Activated T-helper 1 cell treated with anti-CD3 and anti-CD28 coated beads, Interleukin-2, amount 50 U/mL, for 16 hours (primary cell): ENCODE measurements at places on chromosomes 16 and 17.
A peak's percentile ranks its signal among the peaks of the same experiment; 100 is the strongest.

- no peak for DNase-seq
Measured at GRCh38 chr16:56344518-56345405, 80.6 kb downstream of the AMFR start.

- no peak for DNase-seq
Measured at GRCh38 chr17:37322826-37323561, 52.8 kb upstream of the C17orf78 start.

DNA sequence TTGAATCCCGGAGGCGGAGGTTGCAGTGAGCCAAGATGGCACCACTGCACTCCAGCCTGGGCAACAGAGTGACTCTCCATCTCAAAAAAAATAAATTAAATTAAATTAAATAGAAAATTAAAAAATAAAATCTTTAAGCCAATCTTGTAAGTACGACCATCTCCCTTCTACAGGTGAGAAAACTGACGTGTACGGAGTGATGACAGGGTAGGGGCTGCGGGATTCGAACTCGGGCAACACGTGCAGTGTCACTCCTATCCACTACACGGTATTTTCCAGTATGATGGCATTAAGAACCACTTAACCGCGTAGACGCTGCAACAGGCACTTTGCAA lies 762 bp downstream of the WDR59 start:
- no peak for DNase-seq

GRCh38 chr16:89074803-89075688 lies 18.6 kb upstream of the ACSF3 start:
- DNase-seq, result no peak

DNA sequence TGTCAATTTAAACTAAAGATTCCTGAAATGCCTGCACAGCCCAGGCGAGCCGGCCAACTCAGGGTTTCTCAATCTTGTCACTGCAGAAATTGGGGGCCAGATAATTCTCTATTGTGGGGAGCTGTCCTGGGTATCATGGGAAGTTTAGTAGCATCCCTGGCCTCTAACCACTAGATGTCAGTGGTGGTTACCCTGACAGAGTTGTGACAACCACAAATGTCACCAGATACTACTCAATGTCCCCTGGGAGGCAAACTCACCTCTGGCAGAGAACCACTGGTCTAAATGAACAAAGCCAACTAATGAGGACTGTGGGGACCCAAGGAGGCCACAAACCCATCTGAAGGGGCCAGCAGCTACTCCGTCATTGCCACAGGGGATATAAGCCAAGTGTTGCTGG lies 90.9 kb downstream of the MYH11 start:
- DNase-seq, result no peak

DNA sequence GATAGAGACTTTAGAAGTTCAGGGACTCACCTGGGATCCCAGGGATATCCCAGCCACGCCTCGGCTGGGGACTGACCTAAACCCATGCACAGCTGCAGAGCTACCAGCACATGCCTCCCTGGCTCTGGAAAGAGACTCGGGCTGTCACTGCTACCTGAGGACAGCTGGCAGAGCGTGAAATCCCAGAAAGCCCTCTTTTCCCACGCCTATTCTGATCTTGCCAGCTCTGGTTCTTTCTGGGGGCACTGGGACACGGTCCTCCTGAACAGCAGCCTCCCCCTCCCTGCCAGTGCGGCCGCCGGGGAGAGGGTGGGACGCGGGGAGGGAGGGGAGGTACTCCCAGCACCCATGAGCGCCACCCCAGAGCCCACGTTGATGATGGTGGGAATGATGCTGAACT lies 10.8 kb downstream of the P2RX5 start:
- no peak for DNase-seq

- DNase-seq, result no peak
Measured at GRCh38 chr16:79388396-79388795, 212.1 kb downstream of the MAF start.

GRCh38 chr16:2147981-2148671 lies at the start of gene RAB26:
RAB26 (plus strand) TSS chr16:2148625; CDS start chr16:2148784, 159 bp downstream.
- no peak for DNase-seq

GRCh38 chr16:74795104-74795503 lies 20.5 kb upstream of the FA2H start:
- DNase-seq, result no peak

DNA sequence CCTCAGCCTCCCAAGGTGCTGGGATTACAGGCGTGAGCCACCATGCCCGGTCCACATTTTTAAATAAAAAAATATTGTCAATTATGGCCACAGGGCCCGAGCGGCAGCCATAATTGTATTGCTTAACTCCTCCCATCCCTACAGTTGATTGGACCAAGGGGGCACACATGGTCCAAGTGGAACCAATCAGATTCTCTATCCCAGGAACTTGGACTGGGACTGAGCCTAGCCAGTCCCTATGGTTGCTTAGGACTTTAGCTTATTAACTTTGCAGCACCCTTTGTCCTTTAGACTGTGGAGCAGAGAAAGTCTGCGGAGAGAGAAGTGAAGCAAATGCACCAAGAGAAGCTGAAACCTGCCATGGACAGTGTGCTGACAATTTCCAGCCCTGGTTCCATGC lies 5.5 kb upstream of the RDM1 start:
- no peak for DNase-seq

- DNase-seq, result no peak
Measured at GRCh38 chr17:19388791-19389785, 2.1 kb upstream of the MFAP4 start.

DNA sequence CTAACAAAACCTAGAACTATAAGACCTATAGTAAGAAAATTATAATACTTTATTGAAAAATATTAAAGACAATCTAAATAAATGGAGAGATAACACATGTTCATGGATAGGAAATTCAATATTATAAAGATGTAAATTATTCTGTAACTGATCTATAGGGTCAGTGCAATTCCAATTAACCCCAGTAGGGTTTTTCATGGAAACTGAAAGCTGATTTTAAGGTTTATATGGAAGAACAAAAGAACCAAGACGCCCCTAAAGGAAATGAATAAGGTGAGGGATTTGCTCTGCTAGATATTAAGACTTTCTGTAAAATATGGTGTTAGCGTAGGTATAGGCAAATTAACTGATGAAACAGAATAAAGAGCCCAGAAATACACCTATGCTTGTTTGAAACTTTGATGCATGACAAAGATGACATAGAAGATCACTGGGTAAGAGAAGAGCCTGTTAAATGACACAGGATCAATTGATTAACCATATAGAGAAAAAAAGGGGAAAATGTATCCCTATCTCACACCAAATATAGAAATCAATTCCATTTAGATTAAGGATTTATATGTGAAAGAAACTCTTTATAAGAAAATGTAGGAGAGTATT lies 3.0 kb downstream of the ICAM2 start:
- DNase-seq, result no peak

DNA sequence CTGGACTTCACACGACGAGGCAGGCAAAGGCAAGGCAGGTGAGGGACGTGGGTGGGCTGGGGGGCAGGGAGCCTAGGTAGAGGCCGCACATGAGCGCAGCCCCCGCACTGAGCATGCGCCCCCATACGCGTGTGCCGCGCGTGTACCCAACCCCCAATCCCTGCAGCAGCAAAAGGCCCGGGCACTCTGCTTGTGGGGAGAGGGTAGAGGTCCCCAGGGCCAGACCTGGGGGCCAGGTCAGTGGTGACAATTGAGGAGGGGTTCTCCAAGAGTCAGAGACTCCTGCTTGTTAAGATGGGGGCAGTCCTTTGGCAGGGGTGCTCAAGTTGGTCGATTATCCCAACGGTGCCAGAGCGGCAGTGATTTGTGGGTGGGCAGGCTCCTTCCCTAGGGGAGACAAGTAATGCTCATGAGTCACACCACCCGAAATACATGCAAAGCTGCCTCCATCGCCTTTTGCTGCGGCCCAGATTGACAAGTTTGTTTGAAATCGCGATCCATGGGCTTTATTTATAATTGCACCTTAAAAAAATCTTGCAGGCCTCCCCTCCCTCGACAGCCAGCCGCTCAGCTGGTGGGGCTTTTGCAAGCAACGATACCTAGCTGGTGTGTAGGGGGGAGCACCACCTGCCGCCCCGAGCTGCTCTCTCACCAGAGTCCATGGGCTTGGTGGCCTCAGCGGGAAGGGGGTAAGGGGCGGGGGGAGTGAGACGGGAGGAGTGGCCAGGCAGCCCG lies 1.1 kb upstream of the GIT1 start:
- DNase-seq, result no peak

- no peak for DNase-seq
Measured at GRCh38 chr16:11384956-11385586, 39.8 kb downstream of the RMI2 start.

- no peak for DNase-seq
Measured at GRCh38 chr17:15955793-15956541, 11.0 kb downstream of the ADORA2B start.

DNA sequence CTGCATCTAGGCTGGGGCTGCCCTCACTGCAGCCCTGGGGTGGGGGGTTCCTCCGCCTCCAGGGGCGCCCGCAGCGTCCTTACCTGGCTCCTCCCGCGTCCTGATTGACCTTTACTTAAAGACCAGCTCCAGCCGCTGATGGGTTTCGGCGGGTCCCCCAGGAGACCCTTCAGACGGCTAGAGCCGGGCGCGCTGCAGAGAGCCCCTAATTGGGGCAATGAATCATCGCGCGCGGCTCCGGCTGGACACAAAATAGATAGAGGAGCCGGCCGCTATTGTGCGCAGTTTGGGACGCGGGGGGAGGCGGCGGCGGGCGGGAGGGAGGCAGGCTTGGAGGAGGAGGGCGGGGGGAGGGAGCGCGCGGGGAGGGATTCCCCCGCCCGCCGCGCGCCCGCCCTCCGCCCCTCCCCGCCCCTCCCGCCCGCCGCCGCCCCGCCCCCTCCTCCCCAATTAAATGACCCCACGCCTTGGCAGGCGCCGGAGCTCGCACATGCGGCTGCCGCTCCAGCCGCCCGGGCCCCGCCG lies 56.5 kb upstream of the CIBAR2 start:
- no peak for DNase-seq

GRCh38 chr16:71526111-71526631 lies at the start of gene CHST4:
CHST4 (plus strand) TSS chr16:71526426; CDS start chr16:71536678, 10,252 bp downstream.
- no peak for DNase-seq

GRCh38 chr17:79341222-79341780 lies 266.7 kb downstream of the ENGASE start:
- no peak for DNase-seq

GRCh38 chr17:45305530-45306087 lies 11.2 kb downstream of the MAP3K14 start:
- DNase-seq, result no peak

DNA sequence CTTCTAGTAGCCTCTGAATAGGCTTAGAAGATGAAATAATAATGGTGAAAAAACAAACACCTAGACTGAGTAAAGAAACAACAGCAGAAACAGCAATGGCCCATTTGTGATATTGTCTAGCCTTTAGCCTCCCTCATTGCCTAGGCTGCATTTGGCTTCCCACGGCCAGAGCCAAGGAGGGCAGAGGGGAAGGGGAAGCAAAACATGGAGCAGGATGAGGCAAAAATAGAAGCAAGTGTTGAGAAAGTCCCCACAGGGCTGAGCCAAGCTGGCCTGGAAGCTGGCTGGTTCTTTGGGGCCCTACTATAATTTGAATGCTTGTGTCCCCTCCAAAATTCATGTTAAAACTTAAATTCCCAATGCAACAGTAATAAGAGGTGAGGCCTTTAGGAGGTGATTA lies 60.2 kb upstream of the KSR1 start:
- no peak for DNase-seq

- no peak for DNase-seq
Measured at GRCh38 chr16:70701596-70701995, 15.7 kb upstream of the MTSS2 start.

DNA sequence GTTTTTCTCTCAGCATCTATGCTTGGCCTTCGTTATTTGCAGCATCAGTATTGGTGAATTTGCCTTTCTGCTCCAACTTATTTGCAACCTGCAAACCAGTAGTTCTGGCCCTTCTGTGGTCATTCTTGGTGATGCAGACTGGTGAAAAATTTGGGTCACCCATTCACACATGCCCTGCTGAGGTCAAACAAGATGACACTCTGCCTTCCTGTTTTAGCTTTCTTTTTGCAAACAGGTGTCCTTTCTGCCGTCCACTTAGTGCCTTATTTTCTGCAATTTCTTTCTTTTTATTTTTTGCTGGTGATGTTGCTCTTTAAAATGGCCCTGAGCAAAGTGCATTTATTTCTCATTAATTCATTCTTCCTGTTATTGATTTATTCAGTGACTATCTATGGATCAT lies 31.3 kb downstream of the PLCG2 start:
- no peak for DNase-seq

- no peak for DNase-seq
Measured at GRCh38 chr17:80363518-80364090, 51.4 kb upstream of the ENDOV start.

- no peak for DNase-seq
Measured at GRCh38 chr17:56313201-56313600, 159.9 kb downstream of the ANKFN1 start.

DNA sequence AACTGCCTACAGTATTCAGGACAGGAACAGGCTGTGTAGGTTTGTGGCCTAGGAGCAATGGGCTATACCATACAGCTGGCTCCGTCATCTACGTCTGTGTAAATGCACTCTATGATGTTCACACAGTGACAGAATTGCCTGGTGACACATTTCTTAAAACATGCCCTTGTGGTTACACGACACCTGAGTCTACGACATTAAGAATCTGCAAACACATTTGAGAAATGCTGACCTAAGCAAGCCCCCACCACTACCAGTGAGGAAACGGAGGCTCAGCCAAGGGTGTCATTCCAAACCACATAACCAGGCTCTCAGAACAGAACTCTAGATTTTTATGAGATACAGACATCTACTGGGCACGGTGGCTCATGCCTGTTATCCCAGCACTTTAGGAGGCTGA lies 23.5 kb downstream of the USP36 start:
- DNase-seq, result peak; percentile 66

DNA sequence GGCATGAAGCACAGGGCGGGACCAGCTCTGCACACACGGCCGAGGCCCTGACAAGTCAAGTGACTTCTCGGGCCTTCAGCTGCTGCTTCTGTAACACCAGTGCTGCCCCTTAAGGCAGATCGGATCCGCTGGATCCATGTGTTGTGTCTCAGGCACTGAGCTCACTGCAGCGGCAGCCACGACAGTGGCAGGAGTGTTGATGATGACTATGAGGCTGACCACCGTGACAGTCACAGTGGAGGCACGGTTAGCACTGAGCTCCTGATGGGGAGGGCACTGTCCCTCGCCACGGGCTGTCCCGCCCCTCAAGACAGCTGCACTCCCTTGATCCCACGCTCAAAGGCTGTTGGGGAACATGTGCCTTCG lies 29.4 kb downstream of the PEMT start:
- no peak for DNase-seq
